ENCODE measurements at places on chromosomes 4 and X. TPM values are rescaled to one million over a fixed set of nuclear protein-coding genes. Genes with fewer than 3 reads are reported as not detected.

DNA sequence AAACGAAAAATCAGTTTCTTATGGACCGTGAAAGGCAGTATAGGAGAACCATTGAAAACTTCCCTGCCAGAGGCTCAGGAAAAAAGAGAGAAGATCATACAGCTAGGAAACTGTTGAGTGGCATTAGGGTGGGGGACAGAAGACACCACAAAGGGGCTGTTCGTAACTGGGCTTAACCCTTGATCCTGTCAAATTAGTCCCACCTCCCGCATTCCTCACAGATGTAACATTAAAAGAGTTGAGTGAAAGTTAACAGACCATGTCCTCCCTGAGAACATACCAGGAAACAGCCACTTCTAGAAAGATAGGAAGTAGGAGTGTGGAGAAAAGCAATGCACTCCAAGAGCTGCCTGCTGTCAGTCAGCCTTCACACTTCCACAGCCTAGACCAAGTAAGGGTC lies 8.7 kb downstream of the SHROOM4 start:
- H3K36me3 ChIP-seq: no peaks in the 10 kb centered on the region
- no peak for DNase-seq
- H3K4me1 ChIP-seq: no peaks in the 10 kb centered on the region
- H3K4me3 ChIP-seq: no peak overlapping the region

- H3K36me3 ChIP-seq: no peaks in the 10 kb centered on the region
- no peak for DNase-seq
- no peaks in the 10 kb centered on the region for H3K27me3 ChIP-seq
- H3K27ac ChIP-seq: no peak overlapping the region
- H3K4me3 ChIP-seq: no peak overlapping the region
Measured at GRCh38 chr4:122781486-122781885, 45.1 kb upstream of the FGF2 start.

- no peak overlapping the region for H3K4me3 ChIP-seq
- no peaks in the 10 kb centered on the region for H3K27me3 ChIP-seq
- H3K27ac ChIP-seq: no peak overlapping the region
- no peaks in the 10 kb centered on the region for H3K4me1 ChIP-seq
- DNase-seq: no peak
Measured at GRCh38 chr4:116143198-116143597, 942.2 kb downstream of the TRAM1L1 start.

GRCh38 chrX:49177338-49177833 lies 5.7 kb downstream of the PLP2 start:
- H3K27me3 ChIP-seq: no peaks in the 10 kb centered on the region
- peaks cover 2% of the 10 kb centered on the region for H3K4me1 ChIP-seq
- no peak for DNase-seq

UGT2B15 gene
- not detected for polyA plus RNA-seq

NAP1L3 gene
- polyA plus RNA-seq: 3.9 TPM
